Fibroblast of mammary gland (primary cell): ENCODE measurements at places on chromosomes 6 and 20.

GRCh38 chr20:53959911-53960578 is 110.3 kb downstream of the BCAS1 start:
- peak; percentile 96 for DNase-seq

DNA sequence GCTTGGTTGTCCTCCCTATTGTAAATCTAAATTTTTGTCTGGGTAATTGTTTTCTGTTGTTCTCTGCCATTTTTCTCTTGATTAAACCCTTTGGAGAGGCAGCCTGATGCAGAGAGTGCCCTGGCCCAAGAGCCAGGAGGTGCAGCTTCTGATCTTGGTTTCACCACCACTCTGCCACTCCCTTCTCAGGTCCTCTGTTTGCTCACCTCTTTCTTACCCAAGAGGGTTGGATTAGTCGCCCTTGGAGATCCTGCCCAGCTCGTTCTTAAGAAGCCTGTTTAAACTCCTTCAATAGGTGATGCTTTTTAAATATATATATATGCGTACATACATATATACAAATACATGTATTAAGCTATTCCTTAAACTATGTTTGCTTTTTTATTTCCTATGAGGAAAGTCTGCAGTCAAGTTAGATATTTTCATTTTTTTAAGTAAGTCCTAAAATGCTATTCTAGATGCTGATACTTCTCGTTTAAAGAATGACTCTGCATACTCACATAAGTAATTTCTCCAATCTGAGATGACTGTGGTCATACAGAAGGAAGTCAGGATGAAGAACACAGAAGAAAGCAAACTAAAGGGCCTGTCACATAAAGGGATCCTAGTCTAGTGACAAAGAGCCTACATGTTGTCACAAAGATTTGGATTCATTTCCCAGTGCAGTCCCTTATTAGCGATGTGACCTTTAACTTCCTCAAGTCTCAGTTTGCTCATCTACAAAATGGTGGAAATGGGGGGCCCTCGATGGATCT is 19.9 kb downstream of the TPD52L1 start:
- DNase-seq, result no peak

DNA sequence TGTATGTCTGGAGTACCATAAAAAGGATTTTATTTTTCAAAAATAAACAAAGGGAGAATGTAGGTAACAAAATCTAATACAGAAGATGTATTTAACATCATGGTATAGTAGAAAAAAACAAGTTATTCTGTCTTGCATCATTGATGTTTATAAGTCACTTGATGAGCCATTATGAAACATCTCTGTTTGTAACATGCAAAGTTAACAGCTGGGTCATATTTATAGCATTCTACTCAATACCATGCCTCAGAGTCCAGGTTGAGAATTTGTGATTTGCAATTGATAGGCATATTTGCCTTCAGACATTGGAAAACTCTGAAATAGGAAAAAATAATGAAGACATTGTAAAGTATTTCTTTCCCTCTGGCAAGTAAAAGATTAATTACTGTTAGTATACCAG is 52.3 kb upstream of the IL20RA start:
- peak; percentile 44 for DNase-seq

- DNase-seq, result no peak
Observed at GRCh38 chr20:5780846-5781217, 30.6 kb downstream of the SHLD1 start.

DNA sequence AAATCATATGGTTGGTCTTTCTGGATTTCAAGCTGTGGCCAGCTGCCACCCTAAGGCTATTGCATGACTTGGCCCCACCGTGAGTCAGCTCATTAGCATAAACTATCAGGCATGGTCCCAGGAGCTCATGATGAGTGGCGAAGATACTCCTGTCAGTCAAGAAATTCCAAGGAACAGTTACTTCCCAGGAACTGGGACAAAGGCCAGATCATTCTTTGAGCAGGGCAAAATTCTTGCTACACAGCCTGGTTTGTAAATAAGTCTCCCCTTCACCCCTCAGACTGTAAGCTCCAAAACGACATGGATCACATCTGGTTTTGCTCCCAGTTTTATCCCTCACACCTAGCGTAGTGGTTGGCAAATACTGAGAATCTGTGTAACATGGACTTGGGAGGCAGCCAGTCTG is 33.0 kb upstream of the KIAA1586 start:
- peak; percentile 90 for DNase-seq

DNA sequence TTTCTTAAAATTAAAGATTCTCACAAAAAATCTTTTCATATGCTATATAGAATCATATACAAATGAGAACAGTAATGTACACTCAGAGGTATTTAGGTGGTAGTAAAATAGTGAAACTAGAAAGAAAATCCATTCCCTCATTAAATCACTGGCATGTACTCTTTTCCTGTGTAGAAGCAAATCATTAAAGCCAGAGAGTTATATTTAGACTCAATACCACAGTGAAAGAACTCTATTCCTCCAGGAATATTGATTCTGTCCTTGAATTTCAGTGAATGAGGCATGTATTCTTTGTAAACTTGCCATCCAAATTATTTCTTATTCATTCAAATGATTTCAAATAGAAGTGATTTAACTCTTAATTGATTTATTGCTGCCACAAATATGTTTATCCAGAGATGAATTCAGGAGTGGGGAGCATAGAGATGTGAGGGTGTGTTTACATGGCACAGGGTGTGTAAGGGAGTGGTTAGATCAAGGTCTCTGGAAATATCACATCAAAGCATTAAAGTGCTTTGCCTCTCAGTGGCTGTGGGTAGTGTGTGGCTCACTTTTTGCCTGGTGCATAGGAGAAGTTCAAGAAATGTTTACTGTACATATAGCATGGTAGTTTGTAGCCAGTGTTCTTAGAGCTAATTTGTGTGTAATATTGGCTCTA is 141.2 kb downstream of the FAM83B start:
- no peak for DNase-seq

DNA sequence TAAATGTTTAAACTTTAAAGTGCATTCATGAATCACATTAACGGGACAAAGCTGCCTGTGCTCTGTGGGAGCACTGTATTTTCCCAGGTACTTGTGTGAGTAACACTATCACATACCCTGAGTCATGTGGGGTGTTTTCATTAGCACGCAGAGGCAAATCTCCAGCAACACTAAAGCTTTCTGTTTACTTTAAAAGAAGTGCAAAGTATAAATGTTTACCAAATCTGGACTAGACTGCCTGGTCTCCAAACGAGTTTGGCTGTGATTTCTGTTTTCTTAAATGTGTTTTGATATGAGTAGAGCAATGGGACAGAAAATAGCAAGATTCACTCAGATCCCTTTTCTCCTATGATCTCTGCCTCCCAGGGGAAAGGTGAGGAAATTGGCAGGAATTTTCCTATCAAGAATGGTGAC is 28.8 kb upstream of the RIPPLY2 start:
- DNase-seq, result peak; percentile 6

DNA sequence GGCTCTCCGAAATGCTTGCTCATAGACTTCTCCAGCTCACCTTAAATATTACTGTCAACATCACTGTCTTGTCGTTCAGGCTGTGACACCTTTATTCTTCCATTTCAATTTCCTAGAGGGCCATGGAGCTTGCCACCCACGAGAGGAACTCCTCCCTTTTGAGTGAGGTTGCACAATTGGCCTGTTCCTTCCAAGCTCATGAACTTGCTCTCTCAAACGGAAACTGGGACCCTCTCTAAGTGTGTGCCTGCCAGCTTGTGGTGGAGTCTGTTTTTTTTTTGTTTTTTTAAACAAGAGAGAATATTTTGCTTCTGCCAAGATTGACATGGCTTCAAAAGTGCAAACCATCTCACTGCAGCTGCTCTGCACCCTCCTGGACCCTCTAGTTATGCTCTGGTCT is 19.3 kb upstream of the IYD start:
- no peak for DNase-seq

- peak; percentile 7 for DNase-seq
Observed at GRCh38 chr20:6074145-6074561, 20.3 kb upstream of the LRRN4 start.

GRCh38 chr20:12171923-12172524 is 254.3 kb downstream of the BTBD3 start:
- peak; percentile 95 for DNase-seq

- DNase-seq, result no peak
Observed at GRCh38 chr20:21019814-21020658, 86.1 kb downstream of the LINC00237 start.

DNA sequence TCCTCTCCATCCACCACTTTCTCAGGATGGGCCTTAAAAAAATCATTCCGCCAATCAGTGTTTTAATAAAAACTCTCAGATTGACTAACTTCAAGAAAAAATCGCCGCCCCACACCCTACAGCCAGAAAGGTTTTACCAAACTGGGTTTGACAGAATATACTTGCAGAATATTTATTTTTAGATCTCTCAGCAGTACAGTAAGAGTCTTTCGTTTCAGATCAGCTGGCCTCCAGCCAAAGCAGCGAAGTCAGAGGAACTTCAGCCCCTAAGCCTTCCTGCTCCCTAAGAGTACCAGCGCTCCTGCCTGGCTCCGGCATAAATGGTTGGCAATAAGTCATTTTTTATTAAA is 24.7 kb downstream of the TBC1D7 start:
- DNase-seq, result peak; percentile 67

- no peak for DNase-seq
Observed at GRCh38 chr20:63116412-63117106, 99.4 kb downstream of the YTHDF1 start.

- DNase-seq, result no peak
Observed at GRCh38 chr6:33568826-33569570, 11.1 kb downstream of the BAK1 start.

GRCh38 chr20:38191654-38192053 is 26.6 kb upstream of the TGM2 start:
- no peak for DNase-seq

DNA sequence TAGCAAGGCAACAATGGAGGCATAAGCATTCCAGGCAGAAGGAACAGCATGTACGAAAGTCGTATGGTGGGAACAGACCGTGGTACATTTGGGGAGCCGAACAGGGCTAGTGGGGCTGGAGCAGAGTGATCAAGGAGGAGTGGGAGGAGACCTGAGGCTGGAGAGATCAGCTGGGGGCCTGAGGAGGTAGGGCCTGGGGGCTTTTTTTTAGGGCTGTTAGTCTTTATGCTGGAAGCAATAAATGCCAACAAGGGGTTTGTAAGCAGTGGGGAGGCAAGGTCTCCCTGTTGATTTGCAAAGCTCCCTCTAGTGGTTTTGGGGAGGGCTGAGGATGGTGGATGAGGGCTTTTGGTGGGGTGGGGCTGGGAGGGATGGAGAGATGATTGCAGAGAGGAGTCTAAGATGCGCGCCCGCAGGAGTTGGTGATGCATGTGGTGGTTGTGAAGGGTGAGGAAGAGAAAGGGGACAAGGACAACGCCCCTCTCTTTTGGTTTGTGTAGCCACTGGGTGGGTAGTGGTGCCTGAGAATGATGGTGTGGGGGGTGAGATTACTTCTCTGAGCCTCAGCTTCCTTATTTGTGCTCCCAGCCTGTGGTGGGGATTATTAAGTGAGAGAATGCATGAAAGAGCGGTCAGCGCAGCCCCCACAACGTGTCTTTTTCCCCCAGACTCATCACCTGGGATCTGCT is 74.1 kb upstream of the TOX2 start:
- peak; percentile 40 for DNase-seq

DNA sequence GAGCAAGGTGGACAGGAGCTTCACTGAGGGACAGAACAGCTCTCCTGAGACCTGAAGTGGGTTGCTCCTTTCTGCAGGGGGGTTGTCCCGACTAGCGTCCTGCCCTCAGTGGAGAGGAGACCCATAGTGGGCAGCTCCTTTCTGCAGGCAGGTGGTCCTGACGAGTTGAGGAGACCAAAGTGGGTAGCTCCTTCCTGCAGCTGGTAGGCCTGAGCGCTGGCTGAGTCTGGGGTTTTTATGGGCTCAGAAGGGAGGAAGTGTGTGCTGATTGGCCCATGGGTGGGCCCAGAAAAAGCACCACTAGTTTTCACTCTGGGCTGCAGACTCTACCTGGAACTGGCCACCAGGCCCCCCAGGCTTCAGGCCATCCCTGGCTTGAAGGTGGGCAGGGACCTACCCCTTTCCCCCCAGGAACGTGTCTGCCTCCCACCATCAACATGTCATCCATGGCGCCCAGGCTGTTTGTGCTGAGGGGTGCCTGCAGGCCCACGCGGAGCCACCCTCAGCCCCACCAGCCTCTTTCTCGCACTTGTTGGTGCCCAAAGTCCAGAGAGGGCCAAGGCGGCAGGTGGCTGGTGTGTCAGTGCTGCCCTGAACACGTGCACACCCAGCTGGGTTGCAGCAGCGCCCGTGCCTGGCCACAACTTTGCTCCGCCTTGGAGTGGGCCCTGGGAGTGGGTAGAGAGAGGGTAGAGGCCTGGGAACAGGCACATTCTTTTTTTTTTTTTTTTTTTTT is 1.6 kb upstream of the DEK start:
- DNase-seq, result no peak

DNA sequence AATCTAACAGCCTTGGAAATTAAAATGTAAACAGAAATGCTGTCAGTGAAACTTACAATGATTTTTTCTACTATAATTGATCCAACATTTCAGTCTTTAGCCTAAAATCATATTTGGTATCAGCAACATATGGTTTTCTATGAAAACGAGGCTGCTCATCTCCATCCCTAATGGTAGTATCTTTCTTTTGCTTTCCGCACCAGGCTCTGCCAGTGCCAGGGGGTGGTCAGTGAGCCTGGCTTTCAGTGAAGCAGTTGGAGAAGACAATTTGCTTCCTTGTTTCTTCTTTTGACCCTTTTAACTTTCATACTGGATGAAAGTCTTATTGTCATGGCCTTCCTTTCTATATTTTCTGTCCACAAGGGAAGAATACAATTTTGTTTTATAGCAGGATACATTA is 258.4 kb downstream of the ARID1B start:
- DNase-seq, result no peak

- DNase-seq, result no peak
Observed at GRCh38 chr6:41255638-41256246, 27.6 kb downstream of the TREML4 start.

DNA sequence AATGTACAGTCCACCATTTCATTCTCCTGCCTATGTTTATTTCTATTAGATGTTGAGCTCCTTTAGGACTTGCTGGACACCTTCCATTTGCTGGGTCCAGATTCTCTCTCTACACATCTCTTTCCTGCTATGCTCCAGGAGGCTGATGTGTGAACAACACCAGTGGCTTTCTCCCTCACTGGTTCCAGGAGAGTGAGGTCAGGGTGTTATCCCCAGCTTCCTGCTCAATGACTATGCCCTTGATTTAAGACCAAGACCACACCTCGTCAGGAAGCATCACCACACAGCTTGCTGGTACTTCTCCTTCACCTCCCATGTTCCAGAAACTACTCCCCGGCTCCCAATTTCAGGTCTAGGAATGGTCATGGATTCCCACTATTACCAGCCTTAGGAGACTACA is 31.3 kb upstream of the E2F3 start:
- DNase-seq, result no peak

GRCh38 chr20:20946122-20946759 is 159.9 kb downstream of the LINC00237 start:
- DNase-seq, result no peak

DNA sequence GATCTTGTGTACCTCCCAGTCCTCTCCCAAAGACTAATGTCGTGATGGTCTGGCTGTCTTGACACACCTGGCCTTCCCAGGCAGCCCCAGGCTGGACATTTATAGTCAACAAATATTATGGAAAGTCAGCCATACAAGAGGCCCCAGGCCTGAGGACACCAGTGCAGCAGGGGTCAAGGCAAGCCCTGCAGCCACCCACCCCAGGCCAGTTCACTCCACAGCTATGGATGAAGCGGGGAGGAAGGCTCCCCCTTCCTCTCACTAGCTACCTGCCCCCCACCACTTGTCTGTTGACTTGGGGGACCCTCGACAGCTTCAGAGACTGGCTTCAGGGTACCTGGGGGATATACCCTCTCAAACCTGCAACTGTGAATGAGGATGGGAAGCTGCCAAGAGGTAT is 132.1 kb downstream of the MRPL14 start:
- DNase-seq, result no peak
